Activated CD4-positive, alpha-beta T cell treated with anti-CD3 and anti-CD28 coated beads, Interleukin-2, amount 10 ng/mL, durations not matched to agents 7 days and 5 days (primary cell): ENCODE measurements at places on chromosomes 1 and 21. TPM values are rescaled to one million over a fixed set of nuclear protein-coding genes. Genes with fewer than 3 reads are reported as not detected.

CD101 gene
- 3.4 TPM for total RNA-seq

EFNA3 gene
- total RNA-seq: 2.3 TPM

STUM gene
- total RNA-seq: not detected

MTARC1 gene
- not detected for total RNA-seq

- no peaks in the 10 kb centered on the region for H3K4me1 ChIP-seq
- H3K27me3 ChIP-seq: peaks cover 8% of the 10 kb centered on the region
- no peak for DNase-seq
- no peak overlapping the region for H3K27ac ChIP-seq
- no peak overlapping the region for H3K4me3 ChIP-seq
- no peaks in the 10 kb centered on the region for H3K36me3 ChIP-seq
Observed at GRCh38 chr1:233487408-233487807, 126.5 kb upstream of the KCNK1 start.

- H3K36me3 ChIP-seq: peaks cover 73% of the 10 kb centered on the region
- peak; percentile 38 for DNase-seq
- H3K4me1 ChIP-seq: peaks cover 88% of the 10 kb centered on the region
- H3K27ac ChIP-seq: peak overlapping the region; percentile 71
- H3K27me3 ChIP-seq: no peaks in the 10 kb centered on the region
- H3K4me3 ChIP-seq: no peak overlapping the region
Observed at GRCh38 chr1:89724369-89725010, 91.6 kb downstream of the LRRC8C start.

DNA sequence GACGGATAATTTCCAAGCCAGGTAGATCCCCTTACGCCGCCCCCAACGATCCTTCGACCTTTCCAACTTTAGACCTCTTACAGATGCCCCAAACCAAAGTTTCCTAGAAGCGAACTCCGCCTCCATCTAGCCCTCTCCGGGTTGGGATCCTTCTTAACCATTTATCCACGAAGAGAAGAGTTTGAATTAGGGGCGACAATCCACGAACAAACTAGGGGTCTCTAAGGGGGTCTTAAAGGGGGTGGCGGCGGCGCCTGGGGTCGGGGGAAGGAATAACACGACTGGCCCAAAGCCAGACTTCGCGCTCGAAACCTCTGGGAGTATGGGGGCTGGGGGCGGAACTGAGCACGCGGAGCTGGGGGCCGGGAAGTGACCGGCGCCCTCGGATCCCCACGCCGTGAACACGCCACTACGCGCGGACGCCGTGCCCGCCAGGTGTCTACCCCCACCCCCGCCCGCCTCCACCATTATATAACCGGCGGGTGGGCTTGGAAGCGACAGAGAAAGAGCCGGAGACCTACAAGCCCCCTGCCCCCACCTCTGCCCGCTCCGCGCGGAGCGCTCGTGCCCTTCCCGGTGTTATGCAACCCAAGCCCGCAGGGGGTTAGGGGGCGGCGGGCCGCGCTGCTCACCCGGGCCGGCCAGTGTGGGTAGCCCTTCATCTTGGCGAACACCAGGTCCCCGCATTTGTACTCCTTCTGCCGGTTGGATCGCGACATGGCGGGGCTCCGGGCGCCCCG lies 594 bp downstream of the HDGF start:
- H3K27ac ChIP-seq: peak overlapping the region; percentile 91
- DNase-seq: peak; percentile 38
- H3K4me1 ChIP-seq: peaks cover 57% of the 10 kb centered on the region
- no peaks in the 10 kb centered on the region for H3K27me3 ChIP-seq

DNA sequence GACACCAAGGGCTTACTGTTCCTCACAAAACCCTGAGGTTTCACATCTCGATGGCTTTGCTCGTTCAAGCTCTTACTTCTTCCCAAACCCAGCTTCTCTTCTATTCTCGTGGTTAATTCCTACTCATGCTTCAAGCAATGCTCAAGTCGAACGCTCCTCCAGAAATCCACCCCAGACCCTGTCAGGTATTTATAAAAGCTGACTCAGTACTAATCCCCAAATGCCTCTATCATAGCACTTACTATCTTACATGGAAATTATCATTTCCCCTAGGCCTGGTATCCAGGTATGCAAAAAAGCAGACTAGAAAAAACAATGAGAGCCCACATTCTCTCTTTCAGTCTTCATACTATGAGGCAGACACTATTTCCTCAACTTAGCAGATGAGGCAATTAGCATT lies 6.3 kb downstream of the EBNA1BP2 start:
- peaks cover 46% of the 10 kb centered on the region for H3K36me3 ChIP-seq
- no peak for DNase-seq
- no peak overlapping the region for H3K4me3 ChIP-seq
- H3K4me1 ChIP-seq: peaks cover 16% of the 10 kb centered on the region
- no peaks in the 10 kb centered on the region for H3K27me3 ChIP-seq

GRCh38 chr21:15624646-15625045 lies 105.1 kb upstream of the USP25 start:
- no peaks in the 10 kb centered on the region for H3K36me3 ChIP-seq
- no peak overlapping the region for H3K27ac ChIP-seq
- no peak for DNase-seq
- no peaks in the 10 kb centered on the region for H3K27me3 ChIP-seq
- H3K4me3 ChIP-seq: no peak overlapping the region
- H3K4me1 ChIP-seq: no peaks in the 10 kb centered on the region

GRCh38 chr1:7292714-7293419 lies 478.2 kb upstream of the VAMP3 start:
- peaks cover 2% of the 10 kb centered on the region for H3K27me3 ChIP-seq
- DNase-seq: no peak
- H3K4me1 ChIP-seq: peaks cover 2% of the 10 kb centered on the region
- no peak overlapping the region for H3K4me3 ChIP-seq
- no peaks in the 10 kb centered on the region for H3K36me3 ChIP-seq
- H3K27ac ChIP-seq: no peak overlapping the region

DNA sequence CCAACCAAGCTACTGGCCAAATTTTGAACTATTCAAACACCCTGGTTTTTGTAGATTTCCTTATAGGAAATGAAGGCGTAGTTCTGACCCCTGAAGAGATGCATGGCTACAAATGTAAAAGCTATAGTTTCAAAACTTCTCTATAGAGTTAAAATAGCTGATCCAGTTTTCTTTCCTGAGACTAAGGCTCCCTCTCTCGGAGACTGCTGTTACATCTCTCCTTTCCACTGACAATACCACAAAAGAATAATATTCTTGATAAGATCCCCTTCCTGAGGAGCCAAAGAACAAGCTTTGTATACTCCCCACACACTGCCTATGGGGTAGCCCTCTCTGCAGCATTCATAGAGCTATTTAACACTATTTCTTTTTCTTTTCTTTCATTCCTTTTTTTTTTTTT lies 6.7 kb upstream of the CFAP126 start:
- H3K4me3 ChIP-seq: no peak overlapping the region
- peaks cover 1% of the 10 kb centered on the region for H3K36me3 ChIP-seq
- DNase-seq: no peak
- H3K4me1 ChIP-seq: peaks cover 8% of the 10 kb centered on the region

DNA sequence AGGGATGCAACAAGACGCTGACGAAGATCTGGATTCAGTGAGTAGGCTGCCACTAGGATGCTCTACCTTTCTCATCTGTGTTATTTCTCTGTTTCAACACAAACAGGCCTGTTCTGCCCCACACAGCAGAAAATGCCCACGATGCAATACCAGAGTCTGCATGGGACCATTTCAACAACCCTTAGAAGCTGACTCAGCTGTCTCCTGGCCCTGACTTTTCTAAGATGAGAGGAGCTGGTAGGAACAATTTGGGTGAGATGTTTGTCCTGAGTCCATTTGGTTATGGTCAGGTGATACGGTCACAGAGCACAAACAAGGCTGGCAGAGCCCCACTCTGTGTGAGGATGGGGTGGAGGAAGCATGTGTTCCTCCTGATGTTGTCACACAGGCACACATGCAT lies 11.5 kb upstream of the SLC2A1 start:
- H3K27ac ChIP-seq: no peak overlapping the region
- H3K4me1 ChIP-seq: peaks cover 4% of the 10 kb centered on the region
- H3K36me3 ChIP-seq: peaks cover 3% of the 10 kb centered on the region
- no peaks in the 10 kb centered on the region for H3K27me3 ChIP-seq
- no peak for DNase-seq
- no peak overlapping the region for H3K4me3 ChIP-seq

DNA sequence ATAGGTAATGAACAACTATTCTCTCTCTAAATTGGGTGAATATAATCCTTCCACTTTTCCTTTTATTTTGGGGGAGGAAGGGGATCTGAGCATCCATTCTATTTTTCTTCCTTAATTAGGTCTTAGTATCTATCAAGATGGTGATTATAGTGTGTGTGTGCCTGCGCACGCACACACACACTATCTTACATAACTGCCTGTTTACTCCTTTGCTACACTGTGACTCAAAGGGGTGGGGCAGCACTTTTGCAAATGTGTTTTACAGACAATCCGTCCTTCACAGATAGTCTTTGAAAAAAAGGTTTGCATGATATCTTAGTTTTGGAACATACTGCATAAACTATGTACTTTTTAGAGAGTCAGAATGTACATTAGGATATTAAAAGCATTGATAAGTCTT lies 191.5 kb downstream of the SDCCAG8 start:
- peak; percentile 19 for DNase-seq
- H3K4me1 ChIP-seq: peaks cover 14% of the 10 kb centered on the region
- H3K4me3 ChIP-seq: no peak overlapping the region
- H3K36me3 ChIP-seq: peaks cover 5% of the 10 kb centered on the region

DNA sequence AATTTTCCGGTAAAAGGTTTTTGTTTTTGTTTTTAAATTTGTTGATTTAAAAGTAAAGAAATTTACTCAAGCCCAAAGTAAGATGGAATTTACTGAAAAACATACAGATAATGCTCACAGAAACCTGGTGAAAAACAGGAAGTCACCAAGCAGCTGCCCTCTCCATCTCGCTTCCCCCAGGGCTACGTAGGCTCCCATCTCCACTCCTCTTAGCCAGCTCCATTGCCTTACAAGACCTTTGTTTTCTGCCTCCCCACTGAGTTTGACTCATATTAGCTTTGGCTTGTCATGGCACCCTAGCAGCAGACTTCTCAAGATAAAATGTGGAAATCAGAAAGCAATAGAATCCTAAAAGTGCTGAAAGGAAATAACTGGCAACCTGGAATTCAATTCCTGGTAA lies 57.9 kb downstream of the PHTF1 start:
- H3K36me3 ChIP-seq: peaks cover 17% of the 10 kb centered on the region
- H3K4me1 ChIP-seq: peaks cover 14% of the 10 kb centered on the region
- no peak overlapping the region for H3K4me3 ChIP-seq
- no peak for DNase-seq

- peaks cover 43% of the 10 kb centered on the region for H3K27me3 ChIP-seq
- H3K27ac ChIP-seq: no peak overlapping the region
- peaks cover 2% of the 10 kb centered on the region for H3K36me3 ChIP-seq
Observed at GRCh38 chr1:200036619-200037270, 9.2 kb downstream of the NR5A2 start.

- H3K27me3 ChIP-seq: no peaks in the 10 kb centered on the region
- peaks cover 63% of the 10 kb centered on the region for H3K4me1 ChIP-seq
- peaks cover 53% of the 10 kb centered on the region for H3K36me3 ChIP-seq
- peak; percentile 71 for DNase-seq
- H3K4me3 ChIP-seq: peak overlapping the region; percentile 97
Observed at GRCh38 chr1:66335859-66336640, 197.9 kb upstream of the SGIP1 start.

DNA sequence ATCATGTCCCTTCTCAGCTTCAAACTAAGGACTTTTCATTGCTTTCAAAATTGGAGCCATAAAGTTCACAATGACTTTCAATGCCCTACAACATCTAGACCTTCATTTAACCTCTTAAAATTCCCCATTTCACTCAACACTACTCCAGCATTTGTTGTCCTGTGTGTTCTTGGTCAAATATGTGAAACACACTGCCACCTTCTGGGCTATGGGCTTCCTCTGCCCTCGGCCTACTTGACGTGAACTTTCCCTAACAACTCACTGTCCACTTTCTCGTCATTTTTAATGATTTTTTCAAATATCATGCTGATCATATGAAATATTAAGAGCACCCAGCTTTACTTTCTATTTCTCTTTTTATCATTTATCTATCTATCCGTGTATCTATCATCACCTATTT lies 2018.4 kb downstream of the NCAM2 start:
- no peaks in the 10 kb centered on the region for H3K36me3 ChIP-seq
- H3K27ac ChIP-seq: no peak overlapping the region
- no peak for DNase-seq
- no peak overlapping the region for H3K4me3 ChIP-seq
- H3K4me1 ChIP-seq: no peaks in the 10 kb centered on the region
